Fibroblast of skin of left quadriceps (primary cell): ENCODE measurements at places on chromosomes 5 and 9.

DNA sequence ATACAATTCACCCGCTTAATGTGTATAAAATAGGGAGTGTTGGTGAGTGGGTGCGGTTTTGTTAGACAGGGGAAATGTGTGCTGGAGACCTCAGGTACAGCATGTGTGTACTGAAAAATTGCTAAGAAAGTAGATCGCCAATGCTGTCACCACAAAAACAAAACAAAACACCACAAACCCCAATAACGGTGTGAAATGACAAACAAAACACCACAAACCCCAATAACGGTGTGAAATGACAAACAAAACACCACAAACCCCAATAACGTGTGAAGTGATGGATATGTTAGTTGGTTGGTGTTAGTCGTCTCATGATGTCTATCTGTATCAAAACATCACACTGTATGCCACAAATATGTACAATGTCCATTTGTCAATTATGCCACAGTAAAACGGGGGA is 14.2 kb upstream of the GFPT2 start:
- DNase-seq = no peak

- no peak for DNase-seq
Measured at GRCh38 chr9:134966697-134967546, 49.2 kb upstream of the FCN1 start.

- DNase-seq = no peak
Measured at GRCh38 chr9:250625-251024, 36.0 kb downstream of the DOCK8 start.

DNA sequence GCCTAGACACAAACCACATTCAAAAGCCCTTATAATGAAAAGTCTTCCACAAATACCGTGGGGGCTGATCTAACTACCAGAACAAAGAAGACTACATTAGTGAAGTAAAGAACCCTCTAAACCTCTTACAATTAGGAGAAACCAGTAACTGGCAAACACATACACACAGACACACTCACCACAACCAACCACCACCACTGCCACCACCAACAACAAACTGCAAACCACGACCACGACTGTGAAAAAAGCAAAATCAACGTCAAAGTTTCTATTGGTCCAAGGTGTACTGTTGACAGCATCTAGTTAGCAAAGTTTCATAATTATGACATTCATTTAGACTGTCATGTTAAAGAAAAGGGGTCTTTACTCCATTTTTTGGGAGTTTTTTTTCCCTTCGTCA is 2.7 kb downstream of the CDO1 start:
- DNase-seq = no peak

- no peak for DNase-seq
Measured at GRCh38 chr9:134734270-134734669, 92.7 kb downstream of the COL5A1 start.

- DNase-seq = no peak
Measured at GRCh38 chr9:97367729-97368128, 44.2 kb upstream of the TDRD7 start.

- no peak for DNase-seq
Measured at GRCh38 chr5:139896718-139897117, 101.1 kb downstream of the PSD2 start.

DNA sequence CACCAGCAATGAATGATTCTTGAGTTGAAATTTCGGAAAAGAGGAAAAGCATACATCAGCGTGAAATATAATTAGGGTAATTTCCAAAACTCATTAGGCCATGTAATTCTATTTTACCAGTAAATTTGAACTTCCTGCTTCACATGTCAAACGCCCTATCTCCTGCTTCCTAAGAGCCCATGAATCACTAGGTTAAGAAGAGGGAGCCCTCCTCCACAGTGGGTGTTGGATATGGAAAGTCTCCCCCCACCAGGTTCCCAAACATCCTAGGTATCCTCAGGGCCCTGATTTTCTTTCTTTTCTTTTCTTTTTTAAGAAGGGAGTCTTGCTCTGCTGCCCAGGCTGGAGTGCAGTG is 115.2 kb downstream of the SUSD1 start:
- no peak for DNase-seq

- peak; percentile 32 for DNase-seq
Measured at GRCh38 chr5:121967187-121967586, 5.4 kb downstream of the SRFBP1 start.

DNA sequence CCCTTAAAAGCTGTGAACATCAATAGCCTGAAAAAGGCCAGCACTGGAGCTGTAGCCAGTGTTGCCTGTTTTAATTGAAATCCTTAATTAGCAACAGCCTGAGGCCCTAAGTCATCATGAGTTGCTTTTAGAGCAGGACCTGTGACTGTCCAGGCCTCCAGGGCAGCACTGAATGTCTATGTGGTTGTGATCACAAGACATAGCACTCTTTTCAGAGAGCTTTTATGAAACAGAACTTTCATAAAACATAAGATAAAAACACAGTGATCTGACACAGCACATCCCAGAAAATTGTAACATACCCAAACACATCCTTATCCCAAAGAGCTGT is 85.5 kb upstream of the MYO10 start:
- DNase-seq = no peak

DNA sequence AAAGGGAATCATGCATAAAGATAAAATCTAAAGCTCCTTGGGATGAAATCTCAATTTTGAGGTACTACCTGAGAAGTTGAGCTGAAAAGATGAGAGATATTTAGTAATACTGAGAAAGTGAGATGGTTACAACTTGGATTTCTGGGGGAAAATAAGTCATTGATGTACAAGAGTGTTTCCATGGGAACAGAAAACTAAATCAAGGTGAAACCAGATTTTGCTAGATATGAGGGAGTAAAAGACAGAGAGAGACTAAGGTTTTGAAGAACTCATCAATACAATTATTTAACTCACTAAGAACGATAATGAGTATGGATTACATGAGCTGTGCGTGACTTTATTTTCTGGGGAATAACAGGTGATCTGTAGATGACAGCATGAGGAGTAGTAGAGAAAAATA is 10.2 kb upstream of the ST8SIA4 start:
- DNase-seq = no peak

- no peak for DNase-seq
Measured at GRCh38 chr5:145294331-145294730, 540.8 kb downstream of the PRELID2 start.

DNA sequence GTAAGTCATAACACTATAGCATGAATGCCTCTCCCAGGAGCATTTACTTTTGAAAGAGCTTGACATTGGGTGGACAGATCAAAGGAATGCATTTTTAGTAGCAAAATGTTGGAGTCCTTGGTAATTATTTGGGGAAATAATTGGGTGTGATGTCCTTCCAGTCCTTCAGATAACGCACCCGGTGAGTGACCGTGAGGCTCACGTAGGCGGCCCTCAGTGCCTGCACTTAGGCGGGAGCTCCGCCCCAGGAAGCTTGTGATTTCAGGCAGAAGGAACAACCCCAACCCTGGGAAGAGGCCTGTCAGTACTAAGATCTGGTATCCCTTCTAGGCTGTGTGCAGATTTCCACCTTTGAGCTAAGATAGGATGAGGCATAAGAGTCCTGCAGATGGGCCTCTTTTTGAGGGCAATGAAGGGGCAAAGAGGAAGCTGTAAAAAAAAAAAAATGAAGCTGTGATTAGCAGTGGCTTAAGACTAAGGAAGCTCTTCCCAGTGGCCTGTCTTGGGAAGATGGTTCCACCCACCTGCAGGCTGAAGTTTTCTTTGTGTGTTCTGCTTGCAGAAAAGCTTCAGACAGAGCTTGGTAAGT is 14.9 kb downstream of the BTNL9 start:
- no peak for DNase-seq

- no peak for DNase-seq
Measured at GRCh38 chr9:124828489-124829333, 24.5 kb upstream of the WDR38 start.

DNA sequence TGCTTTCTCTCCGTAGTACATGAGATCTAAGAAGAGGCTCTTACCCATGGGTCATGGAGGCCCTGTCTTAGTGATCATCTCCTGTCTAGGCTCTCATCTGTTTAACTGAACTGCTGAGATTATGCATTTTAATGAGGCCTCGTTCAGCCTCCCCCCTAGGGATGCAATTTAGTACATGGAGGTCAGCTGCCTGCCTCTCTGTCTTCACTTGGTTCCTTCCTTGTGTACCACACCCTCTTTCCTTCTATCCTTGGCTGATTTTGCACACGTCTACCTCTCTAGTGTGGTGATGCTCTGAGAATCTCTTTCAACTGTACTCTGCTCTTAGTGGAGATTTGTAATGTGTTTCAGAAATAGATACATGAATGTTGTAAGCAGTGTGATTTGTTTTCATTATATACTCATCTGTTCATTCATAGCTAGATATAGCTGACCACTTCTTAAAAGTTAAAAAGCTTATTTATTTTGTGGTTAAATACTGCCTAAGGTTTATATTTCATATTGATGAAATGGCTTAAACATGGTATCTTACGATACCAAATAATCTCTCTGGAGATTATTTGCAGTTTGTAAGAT is 3.5 kb upstream of the ACTBL2 start:
- no peak for DNase-seq

GRCh38 chr5:116681334-116682013 is 106.9 kb upstream of the SEMA6A start:
- no peak for DNase-seq

DNA sequence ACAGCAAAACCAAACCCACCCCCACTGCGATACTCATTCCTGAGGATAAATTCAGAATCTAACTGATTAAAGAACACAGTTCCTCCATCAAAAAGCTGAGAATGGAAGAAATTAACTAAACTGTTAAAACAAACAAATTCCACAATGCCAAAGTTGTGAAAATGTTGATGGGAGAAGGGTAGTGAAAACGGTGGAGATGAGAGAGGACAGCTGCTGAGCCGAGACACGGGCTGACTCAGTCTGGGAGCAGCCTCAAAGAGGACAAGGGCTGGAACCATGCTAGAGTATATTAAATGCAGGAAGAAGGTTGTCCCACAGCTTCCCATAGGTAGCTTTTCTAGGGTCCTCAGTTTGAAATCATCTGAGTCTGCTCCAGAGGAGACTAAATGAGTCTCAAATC is 14.3 kb downstream of the ADAMTS12 start:
- DNase-seq = no peak

GRCh38 chr5:160938532-160938931 is 86.5 kb upstream of the ATP10B start:
- no peak for DNase-seq

- peak; percentile 9 for DNase-seq
Measured at GRCh38 chr9:35051069-35051967, 21.1 kb downstream of the VCP start.

DNA sequence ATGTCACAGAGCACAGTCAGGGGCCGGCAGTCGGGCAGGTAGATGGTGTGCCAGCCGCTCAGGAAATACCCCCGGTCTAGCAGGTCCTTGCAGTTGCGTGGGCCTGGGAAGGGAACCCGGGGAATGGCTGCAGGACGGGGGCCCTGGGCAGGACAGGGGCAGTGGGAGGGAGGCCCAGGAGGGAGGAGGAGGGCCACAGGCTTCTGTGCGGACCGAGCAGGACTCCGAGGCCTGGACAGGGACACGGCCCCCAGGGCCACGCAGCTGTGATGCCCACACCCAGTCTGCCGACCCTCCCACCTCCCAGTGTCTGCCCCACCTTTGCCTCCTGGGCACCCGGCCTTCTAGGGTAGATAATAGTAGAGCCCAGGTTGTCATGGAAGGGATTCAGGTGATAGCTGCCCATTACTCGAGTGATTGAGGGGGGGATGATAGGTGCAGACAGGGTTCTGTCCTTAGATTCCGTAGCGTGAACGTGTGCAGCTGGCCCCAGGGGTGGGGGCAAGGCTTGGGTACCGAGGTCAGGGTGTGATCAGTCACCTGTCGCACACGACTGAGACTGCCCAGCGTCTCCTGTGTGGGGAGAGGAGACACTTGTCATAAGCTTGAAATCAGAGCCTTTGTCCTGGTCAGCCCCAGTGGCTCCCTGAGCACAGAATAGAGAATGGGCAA is 4.5 kb downstream of the FCN1 start:
- DNase-seq = no peak

DNA sequence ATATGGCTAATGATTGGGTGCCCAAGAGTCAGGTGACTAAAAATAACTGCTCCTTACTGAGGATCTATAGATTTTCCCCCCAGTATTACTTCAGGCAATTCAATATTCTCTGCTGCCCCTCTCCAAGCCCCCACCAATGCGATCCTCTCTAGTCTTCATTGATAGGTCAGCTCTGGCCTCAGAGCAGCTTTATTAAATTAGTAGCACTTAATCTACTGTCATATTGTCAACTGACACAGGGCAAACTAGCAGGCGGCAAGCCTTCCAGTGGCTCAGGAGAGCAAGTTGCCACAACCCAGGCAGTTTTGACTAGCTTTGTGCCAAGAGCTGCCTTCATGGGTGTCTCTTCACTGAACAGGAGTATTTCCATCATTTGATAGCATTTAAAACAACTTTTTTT is 462.9 kb downstream of the BNC2 start:
- no peak for DNase-seq

DNA sequence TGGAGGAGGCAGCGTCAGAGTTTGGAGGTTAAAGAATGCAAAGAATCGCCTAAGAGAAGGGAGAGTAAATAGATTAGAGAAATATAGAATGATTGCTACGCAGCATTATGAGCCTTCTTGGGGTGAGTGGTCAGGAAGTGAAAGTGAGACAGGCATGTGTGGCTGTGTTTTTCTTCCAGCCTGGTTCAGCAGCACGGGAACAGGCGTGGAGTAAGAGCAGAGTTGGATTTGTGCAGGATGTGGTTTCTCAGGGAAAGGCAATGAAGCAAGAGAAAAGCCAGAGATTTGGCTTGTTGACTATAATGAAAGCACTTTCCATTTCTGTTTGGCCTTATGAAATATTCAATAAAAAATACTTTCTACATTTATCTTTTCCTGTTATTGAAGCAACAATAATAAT is 34.3 kb upstream of the FRMD3 start:
- peak; percentile 12 for DNase-seq

GRCh38 chr9:115254287-115255180 is 136.6 kb upstream of the TNC start:
- no peak for DNase-seq

- peak; percentile 80 for DNase-seq
Measured at GRCh38 chr9:108290839-108291585, 564.8 kb downstream of the ACTL7B start.
